ENCODE measurements at places on chromosomes 11 and 22.

- DNase-seq = no peak
Observed at GRCh38 chr22:27790376-27791158, 11.0 kb downstream of the MN1 start.

GRCh38 chr11:13878077-13878476 lies 84.4 kb upstream of the SPON1 start:
- DNase-seq = no peak

- DNase-seq = no peak
Observed at GRCh38 chr22:27212102-27212501, 554.7 kb downstream of the MIAT start.

DNA sequence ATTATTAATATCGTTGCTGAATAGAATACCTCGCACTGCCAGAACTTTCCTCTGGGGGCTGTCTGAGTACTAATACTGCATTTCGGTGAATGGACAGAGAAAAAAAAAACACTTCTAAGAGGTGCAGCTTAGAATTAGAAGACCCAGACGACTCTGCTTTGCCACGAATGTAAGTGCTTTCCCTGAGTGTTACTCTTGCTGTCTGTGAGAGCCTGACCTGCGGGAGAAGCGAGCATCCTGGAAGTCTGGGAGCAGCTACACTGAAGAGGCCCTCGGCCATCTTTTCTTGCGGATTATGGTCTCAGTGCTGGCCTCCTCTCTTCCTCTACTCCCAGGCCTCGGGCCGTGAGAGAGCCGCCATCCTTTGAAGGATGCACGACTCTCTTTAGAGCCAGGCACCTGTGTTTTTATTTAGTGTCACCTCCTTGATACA lies 94.9 kb downstream of the SCN3B start:
- DNase-seq = no peak

- no peak for DNase-seq
Observed at GRCh38 chr11:130211144-130211543, 51.6 kb downstream of the ST14 start.
